EL (cell line): ENCODE measurements at places on chromosomes 1 and 21.

GRCh38 chr1:143720087-143721023 is 251.4 kb downstream of the FAM72C start:
- peak; percentile 44 for DNase-seq

DNA sequence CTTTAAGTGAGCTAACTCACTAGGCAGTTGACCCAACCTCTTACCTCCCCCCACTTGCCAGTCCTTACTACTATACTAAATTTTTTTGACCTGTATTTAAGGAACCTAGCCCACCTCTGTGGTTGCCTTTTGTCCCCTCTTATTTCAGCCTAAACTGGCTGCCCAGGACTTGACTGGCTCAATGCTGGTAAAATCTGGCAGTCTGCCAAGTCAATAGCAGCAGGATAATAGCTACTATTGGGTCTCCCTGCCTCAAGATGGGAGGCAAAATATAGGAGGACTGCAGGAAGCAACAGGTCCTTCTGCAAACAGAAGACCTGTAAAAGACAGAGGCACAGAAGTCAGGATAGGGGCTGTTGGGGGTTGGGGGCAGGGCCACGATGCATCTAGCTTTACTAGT is 144.2 kb upstream of the POGK start:
- peak; percentile 0 for DNase-seq

GRCh38 chr1:183185941-183186490 is at the start of gene LAMC2:
TSS of gene LAMC2 (plus strand) at chr1:183186264. CDS start at chr1:183186353, 89 bp downstream.
- DNase-seq, result no peak

DNA sequence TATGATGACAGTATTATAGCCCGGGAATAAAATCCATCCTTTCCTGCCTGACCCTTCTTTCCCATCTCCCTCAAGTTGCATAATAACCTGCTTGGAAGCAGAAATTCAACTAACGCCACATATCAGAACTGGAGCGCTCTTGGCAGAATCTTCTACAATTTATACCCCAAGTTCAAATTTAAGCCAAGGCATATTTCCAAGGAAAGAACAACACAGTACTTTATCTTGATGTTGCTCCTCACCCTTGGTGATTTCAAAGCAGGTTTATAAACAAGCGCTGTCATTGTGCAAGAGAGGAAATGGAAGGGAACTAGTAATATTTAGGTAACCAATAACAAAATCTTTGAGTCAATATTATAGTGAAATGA is 38.0 kb upstream of the PTGFRN start:
- no peak for DNase-seq

GRCh38 chr1:83978056-83978455 is 20.9 kb downstream of the TTLL7 start:
- DNase-seq, result no peak

DNA sequence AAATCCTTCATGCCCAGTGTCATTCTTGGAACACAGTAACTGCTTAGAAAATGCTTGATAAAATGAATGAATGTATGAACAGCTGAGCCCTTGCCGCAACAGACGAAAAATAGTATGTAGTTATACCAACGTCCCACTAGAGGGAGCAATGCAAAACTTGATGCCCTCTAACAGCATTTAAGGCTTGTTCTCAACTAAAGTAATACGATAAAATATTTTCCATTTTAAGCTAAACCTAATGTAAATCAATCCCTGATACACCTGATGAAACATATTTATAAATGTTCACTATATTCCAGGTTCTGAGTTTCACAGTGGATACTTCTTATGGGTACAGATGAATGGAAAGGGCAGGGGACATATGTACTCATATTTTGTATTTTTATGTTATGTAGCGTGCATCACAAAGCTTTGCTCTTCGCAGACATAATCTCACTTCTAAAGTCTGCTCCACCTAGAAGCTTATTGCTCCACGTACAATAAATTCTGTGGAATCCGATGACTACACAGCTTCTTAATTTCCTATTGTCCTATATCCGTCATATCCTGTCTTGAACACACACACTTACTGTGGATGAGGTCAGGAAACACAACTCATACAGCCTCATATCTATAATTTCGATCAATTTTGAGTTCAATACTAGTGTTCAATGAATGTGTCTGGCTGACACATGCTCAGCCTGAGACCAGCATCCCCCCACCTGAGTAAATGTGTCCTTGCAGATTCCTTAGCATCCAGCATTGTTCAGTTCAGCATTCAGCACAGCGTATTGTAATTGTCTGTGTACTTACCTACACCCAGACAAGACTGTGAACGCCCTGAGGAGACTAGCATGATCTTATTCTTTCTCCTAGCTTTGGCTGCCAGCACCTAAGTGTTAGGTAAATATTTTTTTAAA is 4.4 kb upstream of the UTP25 start:
- peak; percentile 71 for DNase-seq

DNA sequence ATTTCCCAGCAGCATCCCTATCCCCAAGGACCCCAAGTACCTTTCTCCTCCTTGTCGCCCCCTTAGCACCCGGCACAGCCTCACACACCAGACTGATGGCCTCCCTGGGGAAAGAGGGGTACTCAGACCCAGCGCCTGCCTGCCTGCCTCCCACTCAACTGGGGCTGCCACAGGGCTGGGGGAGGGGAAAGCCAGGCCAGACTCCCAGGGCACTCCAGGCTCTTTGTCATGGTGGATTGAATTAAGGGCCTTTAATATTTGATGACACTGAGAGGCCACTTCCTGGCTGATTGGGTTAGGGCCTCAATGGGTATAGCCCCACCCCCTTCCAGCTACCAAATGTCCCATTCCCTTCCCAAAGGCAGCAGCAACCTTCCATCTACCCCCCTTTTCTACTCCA is 1.8 kb downstream of the SHC1 start:
- DNase-seq, result no peak

GRCh38 chr1:166789286-166789685 is 50.0 kb upstream of the POGK start:
- no peak for DNase-seq

DNA sequence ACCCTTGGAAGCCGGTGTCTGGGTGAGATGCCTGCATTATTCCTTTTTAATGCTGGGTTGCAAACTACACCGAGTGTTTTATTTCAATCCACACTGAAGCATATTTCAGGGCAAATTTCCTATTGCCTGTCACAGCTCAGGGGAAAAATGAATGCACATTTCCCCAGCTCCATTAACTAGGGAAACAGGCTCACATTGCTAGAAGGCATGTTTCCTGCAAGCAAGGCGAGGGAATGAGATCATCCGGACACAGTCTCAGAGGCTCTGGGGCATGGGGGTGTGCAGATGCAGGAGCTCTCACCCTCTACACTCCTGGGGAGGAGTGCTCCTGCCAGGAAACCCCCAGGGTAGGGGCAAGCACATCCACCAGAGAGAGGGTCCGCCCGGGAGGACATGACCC is 24.6 kb downstream of the SYT2 start:
- DNase-seq, result no peak

- DNase-seq, result no peak
These were observed 2.0 kb downstream of the PLXNA2 start for GRCh38 chr1:208242146-208242545.
